ENCODE measurements at places on chromosomes 7 and 10.

- no peak for DNase-seq
Measured at GRCh38 chr7:146736446-146737190, 620.0 kb downstream of the CNTNAP2 start.

DNA sequence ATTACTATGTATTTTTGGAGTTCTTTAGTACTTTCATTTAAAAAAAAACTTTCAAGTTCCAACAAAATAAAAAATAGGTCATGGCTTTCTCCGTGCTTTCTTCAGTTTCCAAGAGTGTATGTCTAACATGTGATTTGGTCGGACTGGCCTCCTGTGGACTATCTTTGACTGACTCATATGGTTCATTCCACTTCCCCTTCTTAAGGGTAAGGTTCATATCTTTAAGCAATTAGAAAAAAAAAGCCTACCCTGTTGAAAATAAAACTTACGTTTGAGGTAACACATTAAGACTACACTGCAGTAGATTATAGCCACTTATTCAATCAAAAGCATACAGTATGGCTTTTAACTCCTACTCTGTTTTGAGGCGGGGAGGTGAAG is 112.8 kb upstream of the AHR start:
- DNase-seq = no peak

GRCh38 chr7:53110425-53110824 is 75.0 kb downstream of the POM121L12 start:
- no peak for DNase-seq

DNA sequence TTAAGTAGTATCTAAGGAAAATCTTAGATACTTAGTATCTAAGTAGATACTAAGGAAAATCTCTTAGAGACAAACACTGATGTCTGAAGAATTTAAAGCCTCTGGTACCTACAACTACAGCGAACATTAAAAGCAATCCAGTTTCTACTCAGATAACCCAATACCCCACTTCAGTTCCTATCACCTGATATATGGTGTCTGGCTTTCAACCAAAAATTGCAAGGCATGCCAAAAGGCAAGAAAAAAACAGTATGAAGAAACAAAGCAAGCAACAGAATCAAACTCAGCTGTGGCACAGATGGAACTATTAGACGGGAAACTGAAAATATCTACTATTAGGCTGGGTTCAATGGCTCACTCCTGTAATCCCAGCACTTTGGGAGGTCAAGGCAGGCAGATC is 31.1 kb downstream of the ARHGAP12 start:
- no peak for DNase-seq

- DNase-seq = no peak
Measured at GRCh38 chr7:5432691-5433090, 9.1 kb upstream of the TNRC18 start.

DNA sequence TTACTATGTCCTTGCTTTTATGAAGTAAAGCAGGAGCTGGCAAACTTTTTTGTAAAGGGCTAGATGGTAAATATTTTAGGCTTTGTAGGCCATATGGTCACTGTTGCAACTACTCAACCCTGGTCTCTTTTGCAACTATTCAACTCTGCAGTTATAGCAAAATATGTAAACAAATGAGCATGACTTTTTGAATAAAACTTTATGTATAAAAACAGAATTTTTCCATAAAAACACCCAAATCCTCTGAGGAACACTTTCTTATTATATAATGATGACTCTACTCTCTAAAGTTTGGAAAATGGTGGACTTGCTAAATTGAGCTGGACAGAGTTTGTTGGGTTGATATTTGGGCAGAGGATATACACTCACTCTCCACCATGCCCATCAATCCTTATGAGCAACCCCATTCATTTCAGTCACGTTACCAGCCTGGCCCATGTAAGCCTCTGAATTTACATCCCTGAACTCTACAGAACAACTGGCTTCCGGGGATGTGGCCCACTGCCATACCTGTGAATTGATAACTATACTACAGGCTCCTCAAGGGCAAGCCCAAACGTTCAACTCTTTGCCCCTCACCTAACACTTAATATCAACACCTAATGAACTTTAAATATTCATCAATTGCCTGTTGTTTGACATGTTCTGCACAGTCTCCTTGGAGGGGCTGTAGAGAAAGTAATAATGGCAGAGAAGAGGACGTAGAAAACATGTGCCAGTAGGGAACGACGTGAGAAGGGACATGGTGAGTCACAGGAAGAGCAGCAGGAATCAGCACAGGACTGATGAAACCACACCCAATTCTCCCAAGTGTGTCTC is 37.6 kb downstream of the SGMS1 start:
- DNase-seq = no peak

DNA sequence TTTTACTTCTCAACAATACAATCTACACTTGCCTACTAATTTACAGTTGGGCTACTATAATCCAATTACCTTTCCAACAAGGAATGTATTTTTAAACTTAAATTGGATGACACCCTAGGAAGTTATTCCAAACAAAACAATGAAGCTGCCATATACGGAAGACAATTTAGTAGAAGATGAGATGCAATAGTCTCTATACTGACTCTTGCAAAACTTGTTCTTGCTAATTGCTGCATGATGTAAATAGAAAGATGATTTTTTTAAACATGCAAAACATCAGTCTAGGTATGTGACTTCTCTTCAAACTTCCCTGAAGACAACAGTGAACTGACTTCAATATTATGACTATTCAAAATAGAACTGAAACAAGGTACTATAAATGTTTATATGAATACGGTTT is 17.6 kb downstream of the NT5C3A start:
- DNase-seq = no peak
